HuH-7.5 (cell line): ENCODE measurements at places on chromosomes 5 and 9.

GRCh38 chr9:123350590-123351310 lies 5.2 kb upstream of the CRB2 start:
- DNase-seq: no peak

- no peak for DNase-seq
These were observed 816.4 kb downstream of the SEMA5A start for GRCh38 chr5:8729437-8729836.

- no peak for DNase-seq
These were observed 202.2 kb upstream of the RPS23 start for GRCh38 chr5:82480331-82480730.

GRCh38 chr5:72937517-72938061 lies 18.3 kb upstream of the FCHO2 start:
- no peak for DNase-seq

GRCh38 chr9:131386281-131386680 lies 7.6 kb upstream of the PRRC2B start:
- DNase-seq: no peak

- DNase-seq: peak; percentile 53
These were observed 2.0 kb upstream of the PFN3 start for GRCh38 chr5:177402271-177403043.

DNA sequence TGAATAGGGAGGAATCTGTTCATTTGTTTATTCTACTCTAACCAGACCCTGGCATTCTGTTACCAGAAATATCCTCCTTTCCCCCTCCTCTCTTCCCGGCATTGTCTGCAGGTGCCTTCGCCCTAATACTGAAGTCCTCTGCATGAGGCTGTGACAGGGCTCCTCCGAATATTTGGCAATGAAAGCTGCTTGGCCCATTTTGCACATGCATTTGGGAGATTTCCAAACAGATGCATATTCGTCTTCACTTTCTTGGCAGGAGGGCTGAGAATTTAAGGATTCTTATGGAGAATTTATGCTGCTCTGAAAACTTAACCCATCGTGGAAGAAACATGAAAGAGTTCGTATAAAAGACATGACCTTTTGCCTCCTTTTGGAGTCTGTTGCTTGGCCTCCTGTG lies 484.0 kb downstream of the ZNF608 start:
- DNase-seq: no peak

GRCh38 chr9:88464851-88465250 lies 70.1 kb upstream of the NXNL2 start:
- no peak for DNase-seq

GRCh38 chr5:72394688-72395087 lies 74.5 kb downstream of the PTCD2 start:
- no peak for DNase-seq

DNA sequence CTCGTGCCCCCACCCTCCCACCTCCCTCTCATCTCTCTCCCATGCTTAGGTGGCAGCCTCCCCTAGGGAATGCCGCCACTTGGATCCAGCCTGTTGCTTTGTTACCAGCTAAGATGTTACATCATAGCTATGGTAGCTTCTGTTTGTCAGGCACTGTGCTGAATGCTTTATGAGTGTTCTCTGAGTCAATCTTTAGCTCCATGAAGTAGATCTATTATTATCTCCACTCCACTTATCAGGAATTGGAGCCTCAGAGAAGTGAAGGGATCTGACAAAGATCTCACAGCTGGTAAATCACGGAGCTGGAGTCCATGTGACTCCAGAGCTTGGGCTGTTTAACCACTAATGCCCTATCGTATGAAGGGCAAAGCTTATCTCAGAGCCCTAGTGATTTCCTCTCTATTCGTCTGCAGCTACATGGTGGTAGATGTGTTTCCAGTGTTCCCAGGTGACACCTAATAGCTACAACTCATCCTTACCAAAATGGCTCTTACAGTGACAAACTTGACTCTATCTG lies 54.1 kb downstream of the GARNL3 start:
- DNase-seq: no peak

DNA sequence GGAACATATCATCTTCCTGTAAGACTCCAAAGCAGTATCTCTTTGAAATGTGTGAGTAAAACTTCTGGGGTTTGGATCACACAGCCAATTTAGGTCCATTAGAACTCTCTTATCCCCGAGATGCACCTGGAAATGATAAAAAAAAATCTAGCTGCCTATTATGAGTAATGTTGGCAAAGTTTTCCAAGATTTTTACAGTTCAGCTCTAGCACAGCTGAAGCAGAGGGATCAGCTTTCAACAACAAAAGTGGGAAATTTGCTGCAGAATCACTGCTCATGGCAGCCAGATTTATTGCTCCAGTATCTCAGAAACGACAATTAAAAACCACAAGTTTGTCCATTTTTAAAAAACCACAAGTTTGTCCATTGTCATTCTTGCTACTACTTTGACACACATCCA lies 292.2 kb downstream of the IRX2 start:
- no peak for DNase-seq

GRCh38 chr5:1507961-1508658 lies 15.7 kb downstream of the LPCAT1 start:
- DNase-seq: no peak

- no peak for DNase-seq
These were observed 191.0 kb downstream of the EPB41L4A start for GRCh38 chr5:112227911-112228631.

DNA sequence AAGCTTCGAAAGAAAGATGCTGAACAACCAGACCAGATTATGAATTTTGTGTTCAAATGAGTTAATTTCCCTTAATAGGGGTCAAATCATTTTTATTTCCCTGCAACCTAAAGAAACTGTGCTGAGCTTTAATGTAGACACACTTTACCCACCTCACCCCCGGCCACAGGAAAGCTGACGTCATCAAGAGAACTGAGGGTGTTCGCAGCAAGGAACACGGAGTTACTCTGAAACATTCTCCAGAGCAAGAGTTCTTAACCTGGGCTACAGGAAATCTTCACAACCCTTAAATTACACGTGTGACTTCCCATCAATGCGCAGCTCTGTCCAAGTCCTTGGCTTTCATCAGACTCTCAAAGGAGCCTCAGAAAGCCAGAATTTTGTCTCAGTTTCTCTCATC lies 116.3 kb downstream of the COL23A1 start:
- no peak for DNase-seq

DNA sequence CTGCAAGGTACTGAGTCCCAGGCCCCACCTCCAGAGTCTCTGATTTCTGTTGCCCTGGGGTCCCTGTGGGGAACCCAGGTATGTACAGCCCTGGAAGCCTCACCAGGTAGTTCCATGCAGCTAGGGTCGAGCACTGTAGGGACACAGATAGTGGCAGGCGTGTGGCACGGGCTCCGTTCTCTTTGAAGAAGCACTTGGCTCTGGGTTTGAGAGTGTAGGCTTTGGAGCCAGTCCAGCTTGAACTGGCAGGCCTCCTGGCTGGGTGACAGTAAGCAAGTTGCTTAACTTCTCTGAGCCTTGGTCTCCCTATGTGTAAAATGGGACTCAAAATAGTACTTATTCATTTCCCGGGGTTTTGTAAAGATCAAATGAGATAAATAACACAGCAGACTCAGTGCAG lies 5.6 kb downstream of the OLFM1 start:
- DNase-seq: no peak

- DNase-seq: no peak
These were observed 23.2 kb upstream of the TYRP1 start for GRCh38 chr9:12670006-12670405.

- no peak for DNase-seq
These were observed 419.6 kb downstream of the GADD45G start for GRCh38 chr9:90024409-90024808.
